Progenitor cell of endocrine pancreas (in vitro differentiated cells): ENCODE measurements at places on chromosomes 5 and 9.

DNA sequence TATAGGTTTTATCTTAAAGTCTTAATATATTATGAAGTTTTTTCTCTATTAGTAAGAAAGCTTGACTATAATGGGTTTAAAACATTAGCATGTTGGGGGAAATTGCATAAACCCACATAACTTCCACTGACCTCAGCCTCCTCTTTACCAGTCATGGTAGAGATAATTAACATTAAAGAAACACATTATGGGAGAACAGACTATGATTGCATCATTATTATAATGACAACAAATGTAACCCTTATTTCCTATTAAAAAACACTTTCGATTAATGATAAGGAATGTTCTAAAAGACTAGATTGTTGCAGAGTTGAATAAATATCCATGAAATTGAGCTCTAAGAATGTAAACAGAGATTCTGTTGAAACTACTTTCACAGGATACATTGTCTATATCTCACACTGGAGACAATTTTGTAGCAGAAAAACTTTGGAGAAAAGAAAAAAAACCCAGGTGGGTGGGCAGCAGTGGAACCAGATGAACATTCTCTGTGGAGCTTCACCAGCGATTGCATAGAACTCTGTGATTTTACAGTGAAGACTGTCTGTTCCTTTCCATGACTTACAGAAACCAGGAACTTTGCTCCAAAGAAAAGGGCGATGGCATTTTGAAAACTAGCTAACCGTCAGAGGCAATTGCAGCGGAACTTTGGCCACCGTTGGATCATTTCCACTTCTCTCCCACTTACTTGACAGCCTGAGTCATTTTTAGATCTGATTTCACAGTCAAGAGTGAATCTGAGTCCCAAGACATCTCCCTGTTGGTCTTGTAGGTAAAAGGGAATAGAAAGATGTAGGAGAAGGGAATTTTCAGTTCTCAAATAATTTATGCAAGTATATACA is 21.0 kb upstream of the ERAP2 start:
- no peak for DNase-seq

- peak; percentile 12 for DNase-seq
Measured at GRCh38 chr5:11760934-11761603, 143.2 kb downstream of the CTNND2 start.

DNA sequence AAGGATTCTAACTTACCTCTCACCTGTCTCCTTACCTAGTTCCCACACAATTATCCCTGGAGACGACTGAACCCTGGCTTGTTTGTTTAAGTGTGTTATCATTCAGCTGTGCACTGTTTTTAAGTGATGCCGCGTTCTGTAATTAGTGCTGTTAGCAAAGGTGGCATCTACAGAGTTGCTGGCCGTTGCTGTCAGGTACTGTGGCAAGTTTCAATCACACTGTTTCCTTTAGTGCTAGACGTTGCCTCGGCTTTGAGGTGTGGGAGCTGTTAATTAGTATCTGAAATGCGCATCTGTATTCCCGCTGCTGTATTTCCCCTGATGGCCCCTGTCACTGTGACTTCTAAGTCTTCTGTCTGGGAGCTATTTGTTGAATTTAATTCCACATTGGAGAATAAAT is 193.8 kb upstream of the GAS1 start:
- no peak for DNase-seq

DNA sequence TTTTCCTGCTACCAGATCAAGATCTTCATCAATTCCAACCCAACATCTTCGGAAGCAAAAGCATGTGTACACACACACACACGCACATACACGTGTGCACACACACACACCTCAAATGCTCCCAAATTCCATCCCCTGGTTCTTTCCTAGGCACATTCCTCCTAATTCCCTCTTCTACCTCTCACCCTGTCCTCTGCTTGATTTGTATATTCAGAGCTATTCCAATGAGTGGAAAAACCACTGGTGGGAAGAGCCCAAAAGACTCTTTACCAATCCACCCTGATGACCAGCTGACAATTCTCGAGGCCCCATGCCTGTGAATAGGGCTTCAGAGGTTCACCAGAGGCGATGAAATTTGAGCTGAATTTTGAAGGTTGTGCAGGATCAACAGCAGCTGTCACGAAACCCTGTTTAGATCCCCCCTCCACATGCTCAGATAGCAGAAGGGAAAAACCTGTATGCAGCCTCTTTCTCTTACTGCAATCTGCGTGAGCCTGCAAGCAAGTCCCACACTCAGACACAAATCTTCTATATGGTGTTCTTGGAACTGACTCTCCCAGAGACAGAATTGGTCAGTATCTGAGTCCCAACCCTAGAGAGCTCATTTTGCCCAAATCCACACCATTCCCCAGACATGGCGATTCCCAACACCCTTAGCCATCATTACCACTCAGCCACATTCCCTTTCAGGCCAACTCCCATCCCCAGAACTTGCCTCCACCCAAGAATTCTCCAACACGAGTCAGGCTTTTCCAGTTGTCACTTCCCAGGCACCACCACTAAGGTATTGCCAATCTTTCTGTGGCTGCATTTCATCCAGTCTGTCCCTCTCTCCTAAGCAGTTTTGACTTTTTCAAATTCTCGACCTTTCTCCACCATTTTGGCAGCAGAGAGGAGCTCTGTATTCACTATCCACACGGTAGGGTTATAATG is 4.3 kb upstream of the TRIO start:
- no peak for DNase-seq

DNA sequence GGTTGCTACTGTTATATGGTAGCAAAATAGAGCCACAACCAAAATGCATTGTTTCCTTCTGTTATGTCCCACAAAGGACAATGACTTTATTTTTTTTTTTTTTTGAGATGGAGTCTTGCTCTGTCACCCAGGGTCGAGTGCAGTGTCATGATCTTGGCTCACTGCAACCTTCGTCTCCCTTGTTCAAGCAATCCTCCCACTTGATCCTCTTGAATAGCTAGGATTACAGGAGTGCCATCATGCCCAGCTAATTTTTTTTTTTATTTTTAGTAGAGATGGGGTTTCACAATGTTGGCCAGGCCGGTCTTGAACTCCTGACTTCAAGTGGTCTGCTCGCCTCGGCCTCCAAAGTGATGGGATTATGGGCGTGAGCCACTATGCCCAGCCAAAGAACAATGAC is 527.7 kb upstream of the SGCD start:
- DNase-seq = no peak

DNA sequence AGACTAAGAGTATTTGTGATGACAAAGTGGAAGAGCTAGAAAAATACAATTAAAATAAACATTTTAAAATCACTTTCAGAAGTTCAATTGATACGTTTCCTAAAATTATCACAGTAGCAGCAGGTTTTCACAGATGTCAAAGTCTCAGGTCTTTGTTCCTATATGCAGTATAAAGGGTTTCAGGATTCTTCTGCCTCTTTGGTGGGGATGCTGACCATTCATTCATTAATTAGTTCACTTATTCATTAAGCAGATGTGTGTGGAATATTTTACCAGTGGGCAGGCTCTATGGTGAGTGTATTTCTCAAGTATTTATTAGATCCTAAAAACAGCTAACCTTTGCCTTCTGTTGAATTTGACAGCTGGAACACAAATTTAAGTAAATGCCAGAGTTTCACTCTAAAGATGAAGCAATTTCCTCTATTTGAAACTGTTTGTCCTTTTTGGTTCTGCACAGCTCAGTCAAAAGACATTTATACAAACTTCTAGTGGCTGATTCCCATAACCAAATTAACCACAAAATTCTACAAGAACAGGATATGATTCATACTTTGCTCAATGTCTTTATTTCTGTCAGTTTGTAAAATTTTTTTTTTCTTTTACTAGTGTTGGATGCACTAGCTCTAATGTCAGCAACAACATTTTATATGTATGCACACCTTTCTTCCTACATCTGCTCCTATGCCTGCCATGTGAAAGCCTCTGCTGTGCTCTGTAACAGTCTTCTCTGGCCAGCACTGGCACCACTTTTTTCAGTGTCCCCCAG is 75.9 kb upstream of the PRR16 start:
- no peak for DNase-seq

DNA sequence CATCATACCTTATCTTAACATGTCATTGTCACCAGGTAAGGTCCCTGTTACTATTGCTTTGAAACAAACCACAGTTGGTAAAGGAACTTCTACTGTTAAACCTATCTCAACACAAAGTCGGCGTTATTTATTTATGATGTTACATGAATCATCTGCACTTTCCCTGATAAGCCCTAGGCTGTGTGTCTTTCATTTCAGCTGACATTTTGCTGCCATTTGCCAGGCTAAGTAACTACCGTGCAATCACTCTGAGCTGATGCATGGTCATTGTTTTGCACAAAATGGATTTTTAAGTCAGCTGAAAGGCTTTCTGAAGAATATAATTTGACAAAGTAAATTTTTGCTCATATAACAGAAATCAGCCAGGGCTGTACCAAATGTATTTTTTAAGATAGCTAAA is 546.5 kb downstream of the ZNF608 start:
- DNase-seq = no peak

DNA sequence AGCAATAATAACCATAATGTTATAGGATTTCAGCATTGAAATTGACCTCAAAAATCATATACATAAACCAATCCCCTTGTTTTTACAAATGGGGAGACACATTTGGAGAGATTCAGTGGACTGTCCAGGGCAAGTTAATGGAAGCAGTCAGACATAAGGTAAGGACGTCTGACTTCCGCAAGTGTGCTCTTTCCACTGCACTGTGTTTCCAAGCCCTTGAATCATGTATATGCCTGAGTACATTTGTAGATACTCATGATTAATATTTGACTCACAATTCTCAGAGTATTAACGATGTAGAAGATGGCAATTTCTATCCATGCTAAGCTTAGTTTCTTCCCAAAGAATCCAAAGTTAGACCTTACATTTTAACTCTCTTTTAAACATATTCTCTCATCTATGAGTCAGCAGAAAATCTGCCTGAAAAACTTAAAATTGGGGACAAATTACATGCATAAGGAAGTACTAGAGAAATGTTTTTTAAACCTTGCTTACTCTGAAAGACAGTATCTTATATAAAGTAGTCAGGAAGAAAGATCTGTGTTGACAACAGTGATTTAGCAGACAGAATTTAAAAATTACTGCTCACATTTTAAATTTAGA is 165.3 kb downstream of the NFIB start:
- DNase-seq = no peak

- no peak for DNase-seq
Measured at GRCh38 chr5:51273021-51273420, 110.2 kb upstream of the ISL1 start.

- DNase-seq = no peak
Measured at GRCh38 chr5:171155621-171156020, 153.4 kb upstream of the TLX3 start.

- no peak for DNase-seq
Measured at GRCh38 chr9:90880066-90880465, 78.4 kb downstream of the SYK start.

DNA sequence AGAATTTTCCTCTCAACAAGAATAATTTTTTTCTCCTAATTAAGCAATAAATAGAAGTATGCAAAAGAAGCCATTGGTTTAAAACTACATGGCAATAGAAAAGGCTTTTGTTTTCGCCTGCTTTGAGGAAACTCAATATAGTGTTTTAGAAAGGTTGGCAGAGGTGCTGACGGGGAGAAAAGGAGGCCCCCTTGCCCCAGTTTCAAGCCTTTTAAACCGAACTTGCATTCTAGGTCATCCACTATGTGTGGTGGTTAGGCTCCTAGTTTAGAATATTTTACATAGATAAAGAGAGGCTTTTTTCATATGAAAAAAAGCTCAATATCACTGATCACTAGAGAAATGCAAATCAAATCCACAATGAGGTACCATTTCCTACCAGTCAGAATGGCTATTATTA is 33.5 kb upstream of the CEMIP2 start:
- DNase-seq = no peak

- DNase-seq = no peak
Measured at GRCh38 chr5:75348241-75348640, 11.2 kb downstream of the HMGCR start.

DNA sequence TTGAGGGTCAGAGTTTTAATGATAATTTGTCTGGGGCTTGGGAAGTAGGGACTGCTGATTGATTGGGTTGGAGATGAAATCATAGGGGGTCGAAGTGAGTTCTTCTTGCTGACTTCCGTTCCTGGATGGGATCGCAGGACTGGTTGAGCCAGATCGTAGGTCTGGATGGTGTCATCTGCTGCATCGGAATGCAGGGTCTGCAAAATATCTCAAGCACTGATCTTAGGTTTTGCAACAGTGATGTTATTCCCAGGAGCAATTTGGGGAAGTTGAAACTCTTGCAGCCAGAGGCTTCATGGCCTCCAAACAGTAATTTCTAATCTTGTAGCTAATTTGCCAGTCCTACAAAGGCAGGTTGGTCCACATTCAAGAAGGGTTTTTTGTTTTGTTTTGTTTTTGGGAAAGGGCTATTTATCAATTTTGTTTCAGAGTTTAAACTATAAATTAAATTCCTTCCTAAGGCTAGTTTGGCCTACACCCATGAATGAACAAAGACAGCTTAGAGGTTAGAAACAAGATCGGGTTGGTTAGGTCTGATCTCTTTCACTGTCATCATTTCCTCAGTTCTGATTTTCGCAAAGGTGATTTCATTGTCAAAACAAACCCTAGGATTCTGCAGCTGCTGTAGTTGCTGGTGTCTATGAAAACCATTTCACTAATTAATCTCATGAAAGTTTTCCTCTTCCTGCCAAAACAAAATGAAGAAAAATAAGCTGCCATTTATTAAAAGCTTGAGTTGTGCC is 388.0 kb downstream of the TMEM232 start:
- DNase-seq = no peak

DNA sequence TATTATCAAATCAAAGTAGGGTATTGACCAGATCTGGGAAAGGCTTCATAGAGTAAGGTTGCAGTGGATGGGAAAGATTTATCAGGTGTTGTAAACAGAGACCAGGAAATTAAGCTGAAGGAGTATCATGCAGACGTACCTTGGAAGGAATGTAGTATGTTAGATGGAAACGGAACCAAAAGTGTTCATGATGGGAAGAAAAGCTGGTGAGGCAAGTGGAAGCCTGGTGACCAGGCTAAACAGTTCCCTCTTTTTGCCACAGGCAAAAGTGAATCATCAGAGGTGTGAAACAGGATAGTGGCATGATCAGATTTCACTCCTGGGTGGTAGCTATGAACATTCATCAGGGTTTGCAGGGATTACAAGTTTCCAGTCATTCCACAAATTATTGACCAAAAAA is 780.1 kb upstream of the DMAC1 start:
- no peak for DNase-seq

DNA sequence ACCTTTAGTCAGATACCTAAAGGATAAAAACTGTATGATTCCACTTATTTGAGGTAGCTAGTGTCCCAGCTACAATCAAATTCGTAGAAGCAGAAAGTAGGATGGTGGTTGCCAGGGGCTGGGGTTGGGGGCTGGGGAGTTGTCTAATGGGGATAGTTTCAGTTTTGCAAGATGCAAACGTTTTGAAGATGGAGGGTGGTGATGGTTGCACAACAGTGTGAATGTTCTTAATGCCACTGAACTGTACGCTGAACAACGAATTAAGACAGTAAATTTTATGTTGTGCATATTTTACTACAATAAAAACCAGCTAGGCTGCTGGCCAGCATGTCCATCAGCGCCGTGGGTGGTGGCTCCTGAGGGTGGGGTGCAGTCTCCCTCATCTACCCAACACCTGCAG is 137.8 kb downstream of the GADD45G start:
- DNase-seq = no peak

DNA sequence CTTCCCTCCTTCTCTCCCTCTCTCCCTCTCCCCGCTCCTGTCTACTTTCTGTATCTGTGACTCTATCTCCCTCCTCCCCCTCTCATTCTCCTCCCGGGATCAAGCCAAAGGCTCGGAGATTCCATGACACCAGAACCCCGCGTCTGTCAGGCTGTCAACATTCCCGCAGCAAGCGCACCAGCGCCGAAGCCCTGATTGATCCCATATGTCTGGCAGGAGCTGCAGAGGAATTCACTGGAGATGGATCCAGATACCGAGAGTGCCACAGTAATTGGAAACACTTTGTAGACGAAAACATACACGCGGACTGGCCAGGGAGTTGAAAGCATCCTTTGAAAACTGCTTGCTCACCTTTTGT is 300 bp upstream of the SVEP1 start:
- DNase-seq = no peak
